ENCODE measurements at places on chromosomes 2 and 18. TPM values are rescaled to one million over a fixed set of nuclear protein-coding genes. Genes with fewer than 3 reads are reported as not detected.
A peak's percentile ranks its signal among the peaks of the same experiment; 100 is the strongest.

Gene GRB14
- not detected for total RNA-seq

Gene MALL
- total RNA-seq: not detected

Gene SERPINB4
- total RNA-seq: not detected

Gene TTLL4
- total RNA-seq: 36.2 TPM

Gene VAMP8
- 160 TPM for total RNA-seq

Gene NTSR2
- total RNA-seq: not detected

Gene PPM1G
- 158 TPM for total RNA-seq

Gene LINC00305
- not detected for total RNA-seq

DNA sequence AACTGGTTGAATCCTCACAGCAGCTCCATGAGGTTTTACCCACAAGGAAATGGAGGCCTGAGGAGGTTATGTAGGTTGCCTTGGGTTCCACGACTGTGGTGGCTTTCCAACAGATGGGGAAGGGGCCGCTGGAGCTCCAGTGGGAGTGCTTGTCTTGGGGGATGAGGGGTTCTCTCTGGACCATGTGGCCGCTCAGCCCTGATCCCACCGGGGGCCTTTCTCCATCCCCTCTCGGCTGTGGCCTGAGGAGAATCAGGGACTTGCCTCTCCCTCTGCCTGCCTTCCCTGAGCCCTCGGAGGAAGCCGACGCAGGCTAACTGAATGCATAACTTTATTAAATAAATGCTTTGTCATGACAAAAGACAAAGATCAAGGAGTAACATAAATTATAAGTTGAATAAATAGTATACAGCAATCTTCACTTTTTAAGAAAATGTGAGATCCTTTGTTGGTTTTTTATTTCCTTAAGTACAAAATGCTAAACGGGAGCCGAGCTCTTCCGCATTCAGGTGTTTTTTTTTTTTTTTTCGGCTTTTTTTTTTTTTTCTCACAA is 23.5 kb downstream of the IGFBP5 start:
- no peak for DNase-seq
- no peak overlapping the region for H3K4me3 ChIP-seq
- no peaks in the 10 kb centered on the region for H3K4me1 ChIP-seq
- peaks cover 30% of the 10 kb centered on the region for H3K27me3 ChIP-seq

DNA sequence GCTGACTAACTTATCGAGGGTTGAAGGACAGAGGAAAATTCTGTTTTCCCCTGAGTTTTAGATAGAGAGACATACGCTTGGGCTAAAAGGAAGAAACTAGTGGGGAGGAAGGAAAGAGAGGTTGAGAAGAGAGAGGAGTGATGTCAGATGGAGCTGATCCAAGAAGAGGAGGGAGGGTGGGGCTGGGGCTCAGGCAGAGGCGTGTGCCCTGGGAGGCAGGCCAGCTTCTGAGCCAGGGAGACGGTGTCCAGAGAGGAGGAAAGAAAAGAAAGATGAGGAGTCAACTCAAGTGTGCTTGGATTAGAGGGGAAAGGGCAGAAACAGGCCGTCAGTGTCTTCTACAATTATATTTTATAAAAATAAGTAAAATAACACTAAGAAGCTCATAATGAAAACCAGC is 56.2 kb downstream of the EMILIN2 start:
- H3K36me3 ChIP-seq: no peaks in the 10 kb centered on the region
- H3K4me1 ChIP-seq: peaks cover 9% of the 10 kb centered on the region
- no peak overlapping the region for H3K4me3 ChIP-seq
- H3K27ac ChIP-seq: no peak overlapping the region

- H3K27ac ChIP-seq: peak overlapping the region; percentile 40
- peaks cover 63% of the 10 kb centered on the region for H3K4me1 ChIP-seq
- no peak for DNase-seq
- H3K4me3 ChIP-seq: peak overlapping the region; percentile 4
Measured at GRCh38 chr2:97966545-97967215, 29.1 kb downstream of the TMEM131 start.

GRCh38 chr2:160157861-160158829 is 41.9 kb downstream of the ITGB6 start:
- no peaks in the 10 kb centered on the region for H3K27me3 ChIP-seq
- H3K4me1 ChIP-seq: no peaks in the 10 kb centered on the region

GRCh38 chr2:38523728-38524437 is 78.8 kb downstream of the HNRNPLL start:
- no peak overlapping the region for H3K4me3 ChIP-seq
- DNase-seq: no peak
- peaks cover 13% of the 10 kb centered on the region for H3K27me3 ChIP-seq
- H3K4me1 ChIP-seq: no peaks in the 10 kb centered on the region

GRCh38 chr2:170493426-170494097 is 221.6 kb upstream of the SP5 start:
- peaks cover 22% of the 10 kb centered on the region for H3K27me3 ChIP-seq
- DNase-seq: no peak
- H3K4me3 ChIP-seq: no peak overlapping the region

GRCh38 chr2:201964631-201965206 is 68.9 kb upstream of the FZD7 start:
- DNase-seq: no peak
- H3K36me3 ChIP-seq: no peaks in the 10 kb centered on the region
- no peak overlapping the region for H3K4me3 ChIP-seq
- H3K4me1 ChIP-seq: no peaks in the 10 kb centered on the region
- no peak overlapping the region for H3K27ac ChIP-seq
- no peaks in the 10 kb centered on the region for H3K27me3 ChIP-seq

DNA sequence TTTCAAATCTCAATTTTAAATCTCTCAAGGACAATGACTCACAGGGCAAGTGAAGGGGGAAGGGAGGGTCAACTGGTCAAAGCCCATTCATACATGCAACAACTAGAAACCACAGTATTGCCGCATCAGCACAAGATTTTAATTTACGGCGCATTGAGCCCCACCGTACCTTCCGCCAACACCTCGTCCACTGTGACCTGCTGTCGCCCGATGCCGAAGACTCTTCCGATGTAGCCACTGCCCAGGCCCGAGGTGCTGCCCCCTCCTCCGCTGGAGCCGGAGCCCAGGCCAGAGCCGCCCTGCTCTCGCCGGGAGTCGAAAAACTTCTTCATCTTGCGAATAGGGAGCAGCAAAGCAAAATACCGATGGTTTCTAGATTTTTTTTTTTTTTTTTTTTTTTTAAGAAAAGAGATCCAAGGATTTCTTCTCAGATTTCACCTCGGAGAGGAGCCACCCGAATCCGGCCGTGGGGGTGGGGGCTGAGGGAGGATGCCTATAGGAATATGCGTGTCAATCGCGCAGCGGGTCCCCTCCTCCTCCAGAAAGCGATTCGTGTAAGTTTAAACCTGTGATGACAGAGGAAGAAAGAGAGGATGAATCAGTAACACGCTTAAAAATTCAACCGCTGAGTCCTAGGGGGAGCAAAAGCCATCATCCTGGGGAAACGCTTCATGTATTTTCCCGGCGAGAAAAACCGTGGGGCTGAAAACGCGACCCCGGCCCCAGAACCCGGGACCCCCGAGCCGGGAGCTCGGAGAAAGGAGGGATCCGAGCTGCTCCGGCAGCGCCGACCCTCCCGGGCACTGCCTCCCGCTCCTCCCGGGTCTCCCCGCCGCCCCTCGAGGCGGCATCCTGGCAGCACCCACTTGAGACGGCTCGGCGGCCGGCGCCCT is 584 bp downstream of the AAK1 start:
- H3K27ac ChIP-seq: peak overlapping the region; percentile 87
- DNase-seq: peak; percentile 79
- peaks cover 69% of the 10 kb centered on the region for H3K4me1 ChIP-seq
- peak overlapping the region; percentile 88 for H3K4me3 ChIP-seq

GRCh38 chr2:135004005-135004746 is 43.1 kb downstream of the MAP3K19 start:
- H3K4me1 ChIP-seq: peaks cover 3% of the 10 kb centered on the region
- no peaks in the 10 kb centered on the region for H3K36me3 ChIP-seq
- peak; percentile 71 for DNase-seq
- H3K27me3 ChIP-seq: peaks cover 13% of the 10 kb centered on the region
- no peak overlapping the region for H3K4me3 ChIP-seq
- no peak overlapping the region for H3K27ac ChIP-seq

DNA sequence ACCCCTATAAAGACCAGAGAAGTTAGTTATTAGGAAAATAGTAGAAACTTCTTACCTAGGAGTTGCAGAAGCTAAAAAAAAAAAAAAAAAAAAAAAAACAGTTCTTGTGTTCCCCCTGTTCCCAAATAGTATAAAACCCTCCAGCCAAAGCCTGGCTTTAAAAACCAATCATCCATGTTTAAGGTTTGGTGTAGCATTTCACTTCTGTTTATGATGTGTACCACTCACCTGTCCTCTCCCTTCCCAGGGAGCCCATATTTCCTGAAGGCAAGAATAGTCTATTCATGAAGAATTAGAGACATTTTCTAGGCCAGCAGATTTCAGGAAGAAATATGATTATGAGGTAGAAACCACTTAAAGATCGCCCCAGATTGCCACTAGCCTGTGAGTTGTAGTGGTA is 273.6 kb downstream of the SETBP1 start:
- H3K4me1 ChIP-seq: peaks cover 9% of the 10 kb centered on the region
- DNase-seq: no peak
- no peak overlapping the region for H3K4me3 ChIP-seq
- no peaks in the 10 kb centered on the region for H3K27me3 ChIP-seq

- H3K27ac ChIP-seq: no peak overlapping the region
- H3K27me3 ChIP-seq: no peaks in the 10 kb centered on the region
- H3K36me3 ChIP-seq: peaks cover 11% of the 10 kb centered on the region
- H3K4me3 ChIP-seq: no peak overlapping the region
- DNase-seq: no peak
Measured at GRCh38 chr2:17076533-17076932, 410.9 kb upstream of the CYRIA start.

- H3K27me3 ChIP-seq: peaks cover 3% of the 10 kb centered on the region
- no peak for DNase-seq
- H3K27ac ChIP-seq: no peak overlapping the region
- no peak overlapping the region for H3K4me3 ChIP-seq
Measured at GRCh38 chr2:207385903-207386302, 143.9 kb upstream of the CREB1 start.

- H3K27ac ChIP-seq: no peak overlapping the region
- H3K4me3 ChIP-seq: no peak overlapping the region
- H3K36me3 ChIP-seq: no peaks in the 10 kb centered on the region
Measured at GRCh38 chr18:36296650-36297416, 680 bp upstream of the FHOD3 start.

DNA sequence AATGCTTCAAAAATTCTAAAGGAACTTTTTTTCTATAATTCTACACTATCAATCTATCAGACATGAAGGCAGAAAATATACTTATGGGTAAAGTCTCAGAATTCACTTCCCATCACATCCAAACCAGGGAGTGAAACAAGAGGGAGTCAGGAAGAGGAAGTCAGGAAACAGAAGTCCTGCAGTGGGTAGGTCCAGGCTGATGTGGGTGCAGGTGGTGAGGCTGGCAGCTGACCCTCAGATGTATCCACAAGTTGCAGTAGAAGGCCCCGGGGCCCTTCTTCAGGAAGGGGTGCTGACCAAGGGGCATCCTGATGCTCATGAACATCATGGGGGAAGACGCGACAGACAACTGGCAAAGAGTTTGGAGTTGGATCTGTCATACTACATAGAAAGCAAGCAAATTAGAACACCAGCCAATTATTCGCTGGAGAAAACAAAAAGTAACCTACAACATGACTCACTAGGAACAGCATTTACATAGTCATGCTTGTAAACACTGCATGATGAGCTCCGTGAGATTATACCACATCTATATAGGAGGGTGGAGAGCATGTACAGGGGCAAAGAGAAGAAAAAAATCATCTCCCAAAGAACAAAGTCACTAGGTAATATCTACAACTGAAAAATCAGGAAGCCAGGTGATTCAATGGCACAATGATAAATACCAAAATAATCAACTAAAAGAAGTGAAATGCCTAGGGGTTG is 4.2 kb downstream of the UXS1 start:
- peaks cover 56% of the 10 kb centered on the region for H3K4me1 ChIP-seq
- H3K27ac ChIP-seq: peak overlapping the region; percentile 51
- no peaks in the 10 kb centered on the region for H3K27me3 ChIP-seq
- peak overlapping the region; percentile 36 for H3K4me3 ChIP-seq
- peaks cover 16% of the 10 kb centered on the region for H3K36me3 ChIP-seq

GRCh38 chr18:57443702-57444101 is 8.5 kb downstream of the ONECUT2 start:
- peaks cover 10% of the 10 kb centered on the region for H3K36me3 ChIP-seq
- no peak overlapping the region for H3K4me3 ChIP-seq
- no peak overlapping the region for H3K27ac ChIP-seq
- peaks cover 42% of the 10 kb centered on the region for H3K27me3 ChIP-seq

GRCh38 chr2:181348107-181348837 is 108.9 kb upstream of the ITGA4 start:
- no peak for DNase-seq
- peaks cover 6% of the 10 kb centered on the region for H3K36me3 ChIP-seq
- no peak overlapping the region for H3K27ac ChIP-seq
- H3K4me3 ChIP-seq: no peak overlapping the region
- no peaks in the 10 kb centered on the region for H3K27me3 ChIP-seq

DNA sequence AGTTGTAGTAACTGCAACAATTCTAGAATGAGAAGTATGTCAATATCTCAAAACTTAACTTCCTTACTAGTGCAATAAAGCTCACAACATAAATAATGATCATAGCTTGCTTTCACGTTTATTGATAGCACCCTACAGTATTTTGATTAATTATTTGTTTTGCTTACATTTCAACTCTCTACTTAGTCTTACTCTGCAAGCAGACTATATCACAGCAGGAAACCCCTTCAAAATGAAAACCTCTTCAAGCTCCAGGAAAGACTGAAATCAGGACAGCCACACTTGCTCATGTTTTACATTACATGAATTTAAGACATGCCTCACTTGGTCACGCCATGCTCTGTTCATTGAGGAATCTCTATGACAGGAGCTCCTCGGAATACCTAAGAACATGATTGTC is 3.3 kb downstream of the OLA1 start:
- H3K27me3 ChIP-seq: no peaks in the 10 kb centered on the region
- H3K4me1 ChIP-seq: peaks cover 15% of the 10 kb centered on the region
- peaks cover 5% of the 10 kb centered on the region for H3K36me3 ChIP-seq
- DNase-seq: no peak
- H3K27ac ChIP-seq: no peak overlapping the region
- H3K4me3 ChIP-seq: no peak overlapping the region

- H3K4me3 ChIP-seq: no peak overlapping the region
- H3K27ac ChIP-seq: no peak overlapping the region
- H3K27me3 ChIP-seq: peaks cover 28% of the 10 kb centered on the region
- H3K4me1 ChIP-seq: no peaks in the 10 kb centered on the region
- DNase-seq: no peak
Measured at GRCh38 chr2:118761771-118762170, 85.7 kb downstream of the EN1 start.

DNA sequence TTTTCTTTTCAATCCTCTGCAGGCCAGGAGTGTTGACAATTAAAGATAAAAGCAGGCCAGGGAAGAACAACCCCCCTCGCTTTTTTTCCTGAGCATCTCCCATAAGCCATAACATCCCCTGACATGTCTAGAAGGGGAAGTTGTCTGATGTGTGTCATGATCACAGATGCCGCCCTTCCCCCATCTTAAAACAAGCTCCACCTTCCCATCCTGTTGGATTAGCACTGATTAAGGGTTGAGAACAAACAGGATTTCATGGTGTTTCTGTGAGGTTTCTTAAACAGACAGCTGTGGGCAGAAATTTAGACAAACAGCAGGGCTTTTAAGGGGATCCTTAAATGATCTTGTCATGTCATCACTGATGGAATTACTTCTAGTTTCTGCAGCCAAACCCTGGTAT is 59.4 kb upstream of the UPP2 start:
- no peak for DNase-seq
- H3K27me3 ChIP-seq: peaks cover 10% of the 10 kb centered on the region
- no peak overlapping the region for H3K27ac ChIP-seq
- no peaks in the 10 kb centered on the region for H3K4me1 ChIP-seq
